ENCODE measurements at places on chromosomes 2 and 18.
A peak's percentile ranks its signal among the peaks of the same experiment; 100 is the strongest.

DNA sequence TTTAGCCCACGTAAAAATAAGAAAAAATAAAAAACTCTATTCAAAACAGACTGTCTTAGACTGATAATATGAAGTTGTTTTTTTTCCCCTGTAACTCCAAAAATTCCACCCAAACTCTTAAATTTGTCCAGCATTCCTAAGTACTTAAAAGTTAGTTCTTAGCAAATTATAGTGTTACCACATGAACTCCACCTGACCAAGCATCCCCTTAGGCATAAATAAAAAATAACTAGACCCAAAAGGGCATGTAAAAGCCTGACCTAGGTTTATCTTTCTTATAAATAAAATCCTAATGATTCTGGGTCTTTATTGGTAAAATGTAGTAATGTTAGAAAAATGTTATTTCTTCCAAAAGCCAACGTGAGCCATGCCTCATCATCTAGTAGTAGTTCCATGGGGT is 54.3 kb downstream of the TTC21B start:
- no peak for DNase-seq

- no peak for DNase-seq
Measured at GRCh38 chr18:58290116-58290695, 246.2 kb downstream of the NEDD4L start.

DNA sequence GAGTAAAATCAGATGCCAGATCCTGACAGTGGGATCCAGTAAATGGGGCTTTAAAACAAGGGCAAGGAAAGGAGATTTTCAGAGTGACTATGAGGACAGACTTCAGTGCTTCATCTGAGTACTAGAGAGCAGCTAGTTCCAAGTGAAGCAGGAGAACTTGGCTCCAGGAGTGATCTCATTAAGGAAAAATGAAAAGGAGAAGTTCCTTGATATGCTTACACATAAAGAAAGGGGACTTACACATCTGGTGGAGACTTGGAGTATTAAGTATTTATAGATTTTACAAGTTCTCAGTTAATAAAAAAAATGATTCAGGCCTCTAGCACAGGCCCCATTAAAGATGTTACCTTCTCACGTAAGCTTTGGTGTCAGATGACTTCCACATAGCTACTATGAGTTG is 105.8 kb downstream of the ICOS start:
- DNase-seq, result no peak

- peak; percentile 75 for DNase-seq
Measured at GRCh38 chr2:218257390-218257981, 3.3 kb upstream of the GPBAR1 start.

- no peak for DNase-seq
Measured at GRCh38 chr2:168694866-168695265, 107.6 kb upstream of the NOSTRIN start.

DNA sequence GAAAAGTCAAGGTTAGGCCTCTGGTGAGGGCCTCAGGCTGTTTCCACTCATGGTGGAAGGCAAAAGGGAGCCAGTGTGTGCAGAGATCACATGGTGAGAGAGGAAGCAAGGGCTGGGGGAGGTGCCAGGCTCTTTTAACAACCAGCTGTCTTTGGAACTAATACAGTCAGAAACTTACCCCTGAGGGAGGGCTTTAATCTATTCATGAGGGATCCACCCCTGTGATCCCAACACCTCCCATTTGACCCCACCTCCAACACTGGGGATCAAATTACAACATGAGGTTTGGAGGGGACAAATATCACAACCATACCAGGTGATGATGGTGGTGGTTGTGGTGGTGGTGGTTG is 10.9 kb downstream of the POLI start:
- no peak for DNase-seq

GRCh38 chr2:223692191-223692947 is 90.2 kb upstream of the SCG2 start:
- no peak for DNase-seq

- DNase-seq, result no peak
Measured at GRCh38 chr2:47238638-47239037, 83.5 kb upstream of the STPG4 start.

- no peak for DNase-seq
Measured at GRCh38 chr18:51857989-51858388, 482.0 kb upstream of the DCC start.

DNA sequence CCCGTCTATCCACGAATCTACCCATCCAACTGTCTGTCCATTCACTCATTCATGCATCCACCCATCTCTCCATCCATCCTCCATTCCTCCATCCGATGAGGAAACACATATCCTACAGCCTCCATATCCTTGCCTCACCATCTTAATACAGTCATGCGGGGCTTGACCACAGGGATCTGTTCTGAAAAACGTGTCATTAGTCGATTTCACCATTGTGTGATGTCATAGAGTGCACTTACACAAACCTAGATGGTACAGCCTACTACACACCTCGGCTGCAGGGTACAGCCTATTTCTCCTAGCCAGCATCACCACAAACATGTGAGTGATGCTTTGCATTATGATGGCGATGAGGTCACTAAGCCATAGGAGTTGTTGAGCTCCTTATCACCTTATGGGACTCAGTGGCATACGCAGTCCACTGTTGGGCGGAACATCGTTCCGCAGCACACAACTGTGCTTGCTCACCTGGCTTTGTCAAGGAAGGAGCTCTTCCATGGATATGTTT is 1.9 kb upstream of the NT5DC4 start:
- no peak for DNase-seq

DNA sequence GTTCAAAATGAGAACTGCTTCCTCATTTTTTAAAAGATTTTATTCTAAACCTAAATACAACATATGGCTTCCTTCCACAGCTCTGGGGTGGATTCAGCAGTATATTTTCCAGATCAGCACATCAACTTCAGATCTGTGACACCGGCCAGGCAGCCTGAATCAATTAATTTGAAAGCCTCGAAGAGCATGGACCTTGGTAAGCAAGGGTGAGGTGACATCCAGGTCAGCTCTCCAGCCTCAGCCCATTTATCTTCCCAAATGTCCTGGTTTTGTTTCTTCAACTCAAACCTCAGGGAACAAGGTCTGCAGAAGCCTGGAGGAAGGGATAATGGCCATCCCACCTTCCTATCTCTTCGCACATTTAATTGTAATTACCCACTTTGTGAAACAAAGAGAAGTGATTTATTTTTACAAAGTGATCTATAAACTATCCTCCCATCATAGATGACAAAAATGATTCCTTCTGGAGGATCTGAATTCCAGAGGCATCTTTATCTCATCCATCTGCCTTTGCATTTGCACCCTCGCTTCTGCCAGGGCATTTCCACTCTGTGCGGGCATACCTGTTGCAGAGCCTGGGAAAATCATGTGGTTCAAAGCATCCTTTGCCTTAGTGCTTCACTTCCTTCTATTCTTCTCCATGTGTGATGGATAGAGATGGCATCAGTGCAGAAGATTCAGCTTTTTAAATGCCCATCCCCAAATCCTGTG is 489.0 kb upstream of the NRP2 start:
- no peak for DNase-seq

GRCh38 chr2:236073867-236074655 is 94.1 kb downstream of the GBX2 start:
- no peak for DNase-seq

GRCh38 chr2:105736145-105736544 is 8.6 kb upstream of the NCK2 start:
- no peak for DNase-seq

- DNase-seq, result no peak
Measured at GRCh38 chr2:232789082-232789481, 12.7 kb upstream of the KCNJ13 start.

DNA sequence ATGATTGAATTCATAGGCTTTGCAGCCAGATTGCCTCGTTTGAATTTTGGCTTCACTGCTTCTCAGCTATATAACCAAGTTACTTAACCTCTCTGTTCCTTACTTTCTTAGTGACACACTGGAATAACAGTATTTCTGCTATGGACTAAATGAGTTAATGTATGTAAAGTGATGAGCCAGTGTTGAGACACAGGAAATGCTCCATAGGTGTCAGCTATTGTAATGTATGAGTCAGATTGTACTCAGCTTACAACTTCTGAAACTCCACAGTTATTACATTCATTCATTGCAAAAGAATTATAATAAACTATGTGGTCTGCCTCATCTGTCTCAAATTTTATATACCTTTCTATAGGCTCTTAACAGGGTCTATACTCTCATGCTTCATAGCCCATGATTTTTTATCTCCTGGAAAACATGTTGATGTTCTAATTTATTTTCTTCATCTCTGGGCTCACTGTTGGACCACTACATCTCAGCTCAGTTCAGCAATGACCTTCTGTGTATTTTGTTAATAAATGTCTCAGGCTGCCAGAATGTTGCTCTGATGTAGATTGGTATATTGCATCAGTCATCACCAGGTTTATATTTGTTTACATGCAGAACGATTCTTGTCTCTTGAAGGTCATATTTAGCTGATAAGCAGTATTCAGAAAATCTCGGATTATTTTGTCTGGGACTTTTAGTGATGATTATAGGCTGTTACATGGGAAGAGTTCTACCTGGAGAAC is 76.2 kb downstream of the MAP3K20 start:
- no peak for DNase-seq

DNA sequence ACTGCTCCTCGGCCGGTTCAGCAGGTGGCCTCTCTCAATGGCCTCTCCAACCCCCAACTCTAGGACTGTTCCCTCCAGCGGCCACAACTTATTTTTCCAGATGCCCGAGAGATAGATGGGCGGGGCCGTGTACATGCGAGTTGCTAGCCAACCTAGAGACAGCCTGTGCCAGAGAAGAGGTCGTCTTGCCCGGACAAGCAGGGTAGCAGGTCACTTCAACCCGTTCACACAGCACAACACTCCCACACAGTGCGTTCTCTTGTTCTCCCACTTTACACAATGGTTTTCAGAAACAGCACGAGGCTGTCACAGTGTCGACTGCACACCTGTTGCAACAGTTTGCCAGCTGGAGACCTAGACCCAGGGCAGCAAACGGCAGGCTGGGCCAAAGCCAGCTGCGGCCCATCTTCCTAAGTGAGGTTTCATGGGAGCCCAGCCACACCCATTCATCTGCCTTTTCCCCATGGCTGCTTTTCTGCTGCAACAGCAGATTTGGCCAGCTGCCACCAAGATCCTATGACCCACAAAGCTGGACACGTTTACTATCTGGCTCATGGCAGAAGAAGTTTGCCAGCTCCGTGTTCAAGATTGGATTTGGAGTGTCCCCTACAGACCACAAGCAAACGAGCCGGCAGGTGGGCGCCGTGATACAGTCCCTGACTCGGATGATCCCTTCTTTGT is 7.3 kb upstream of the PRLH start:
- no peak for DNase-seq

DNA sequence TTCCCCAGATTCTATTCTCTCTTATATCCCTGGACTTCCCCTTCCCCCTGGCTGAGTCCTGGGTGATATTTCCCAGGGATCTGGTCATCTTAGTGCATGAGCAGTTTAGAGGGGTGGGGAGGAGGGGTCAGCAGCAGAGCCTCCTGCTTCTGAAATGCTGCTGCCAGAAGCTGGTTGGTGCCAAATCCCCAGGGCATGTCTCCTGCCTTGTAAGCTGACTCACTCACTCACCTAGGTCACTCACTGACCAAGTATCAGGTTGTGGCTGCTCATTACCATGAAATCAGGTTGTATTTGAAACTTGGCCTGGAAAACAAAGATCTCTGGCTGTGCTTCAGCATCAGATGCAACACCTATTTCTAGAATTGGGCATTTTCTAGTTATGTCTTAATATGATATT is 14.3 kb downstream of the GPR39 start:
- DNase-seq, result no peak

DNA sequence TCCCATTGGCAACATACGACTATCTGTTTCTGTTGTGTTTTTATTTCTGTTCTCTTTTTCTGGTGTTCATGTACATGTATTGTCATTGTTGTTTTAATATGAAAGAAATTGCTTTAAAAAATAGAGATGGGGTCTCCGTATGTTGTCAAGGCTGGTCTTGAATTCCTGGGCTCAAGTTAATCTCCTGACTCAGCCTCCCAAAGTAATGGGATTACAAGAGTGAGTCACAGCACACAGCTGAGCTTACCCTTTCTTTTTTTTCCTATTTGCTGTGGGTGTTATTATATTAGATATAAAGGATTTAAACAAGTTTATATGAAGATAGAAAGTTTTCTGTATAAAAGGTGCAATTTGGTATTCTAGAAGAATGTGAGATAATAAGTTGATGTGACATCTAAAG is 554.6 kb downstream of the DSC3 start:
- no peak for DNase-seq

DNA sequence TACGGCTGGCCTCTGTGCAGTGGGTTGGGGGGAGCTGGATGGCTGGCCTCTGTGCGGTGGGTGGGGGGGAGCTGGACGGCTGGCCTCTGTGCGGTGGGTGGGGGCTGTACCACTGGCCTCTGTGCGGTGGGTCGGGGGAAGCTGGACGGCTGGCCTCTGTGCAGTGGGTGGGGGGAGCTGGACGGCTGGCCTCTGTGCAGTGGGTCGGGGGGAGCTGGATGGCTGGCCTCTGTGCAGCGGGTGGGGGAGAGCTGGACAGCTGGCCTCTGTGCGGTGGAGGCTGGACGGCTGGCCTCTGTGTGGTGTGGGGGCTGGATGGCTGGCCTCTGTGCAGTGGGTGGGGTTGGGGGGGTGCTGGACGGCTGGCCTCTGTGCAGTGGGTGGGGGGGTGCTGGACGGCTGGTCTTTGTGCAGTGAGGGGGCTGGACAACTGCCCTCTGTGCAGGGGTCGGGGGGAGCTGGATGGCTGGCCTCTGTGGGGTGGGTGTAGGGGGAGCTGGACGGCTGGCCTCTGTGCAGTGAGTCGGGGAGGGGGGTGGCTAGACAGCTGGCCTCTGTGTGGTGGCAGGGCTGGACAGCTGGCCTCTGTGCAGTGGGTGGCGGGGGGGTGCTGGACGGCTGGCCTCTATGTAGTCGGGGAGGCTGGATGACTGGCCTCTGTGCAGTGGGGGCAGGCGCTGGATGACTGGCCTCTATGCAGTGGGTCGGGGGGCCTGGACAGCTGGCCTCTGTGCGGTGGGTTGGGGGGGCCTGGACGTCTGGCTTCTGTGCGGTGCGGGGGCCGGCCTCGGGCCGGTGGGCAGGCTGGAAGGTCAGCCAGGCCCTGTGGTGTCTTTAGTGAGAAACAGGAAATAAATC is 31.9 kb downstream of the NFATC1 start:
- DNase-seq, result no peak

- no peak for DNase-seq
Measured at GRCh38 chr2:47664817-47665216, 118.1 kb upstream of the MSH6 start.

DNA sequence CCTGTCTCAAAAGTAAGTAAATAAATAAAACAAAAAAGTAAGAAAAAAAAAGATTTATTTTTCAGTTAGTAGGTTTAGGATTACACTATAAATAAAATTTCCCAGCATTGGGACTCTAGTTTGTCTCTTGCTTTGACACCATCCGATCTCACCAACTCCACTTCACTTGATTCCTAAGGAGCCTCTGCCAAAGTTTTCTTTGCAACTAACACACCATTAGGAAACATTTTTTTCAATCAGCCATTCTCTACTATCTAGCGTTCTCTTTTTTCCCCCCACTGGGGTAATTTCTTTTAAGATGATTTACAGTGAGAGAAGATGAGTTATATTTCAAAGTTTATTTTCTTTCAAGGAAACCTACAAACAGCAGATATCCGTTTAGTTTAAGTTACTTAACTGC is 10.6 kb upstream of the NEMP2 start:
- no peak for DNase-seq

GRCh38 chr2:156151351-156151750 is 181.2 kb downstream of the NR4A2 start:
- no peak for DNase-seq

- DNase-seq, result no peak
Measured at GRCh38 chr2:38192976-38193375, 117.0 kb upstream of the CYP1B1 start.

GRCh38 chr2:120546048-120546864 is 189.4 kb upstream of the GLI2 start:
- DNase-seq, result no peak

Measured in activated CD4-positive, alpha-beta memory T cell treated with anti-CD3 and anti-CD28 coated beads, Interleukin-2, amount 10 ng/mL, durations not matched to agents 7 days and 5 days (primary cell).